ENCODE measurements at places on chromosomes 13 and 19.

DNA sequence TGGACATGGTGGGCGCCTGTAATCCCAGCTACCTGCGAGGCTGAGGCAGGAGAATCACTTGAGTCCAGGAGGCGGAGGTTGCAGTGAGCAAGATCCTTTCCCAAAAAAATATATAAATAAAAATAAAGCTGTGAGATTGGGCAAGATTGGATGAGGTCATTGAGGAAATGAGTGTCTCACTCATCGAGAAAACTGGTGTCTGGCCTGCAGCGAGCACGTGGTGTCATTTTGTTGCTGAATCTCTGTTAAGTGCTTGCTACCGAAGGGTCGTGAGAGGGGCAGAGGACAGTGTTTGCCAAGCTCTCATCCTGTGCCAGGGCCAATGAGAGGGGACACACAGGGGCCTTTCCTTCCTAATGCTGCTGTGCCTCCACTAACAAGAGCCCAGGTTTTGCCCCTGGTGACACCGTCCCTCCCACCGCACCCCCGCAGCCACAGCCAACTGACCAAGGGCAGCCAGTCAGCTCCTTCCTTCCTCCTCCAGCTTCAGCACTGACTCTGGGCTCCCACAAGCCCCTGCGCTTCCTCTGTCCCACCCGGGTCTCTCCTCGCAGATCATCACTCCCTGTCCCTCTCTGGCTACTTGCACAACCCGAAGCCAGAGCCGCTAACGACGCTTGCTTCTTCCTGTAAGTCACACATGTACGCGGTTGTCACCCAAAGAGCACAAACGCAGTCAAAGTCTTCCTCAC, 3.2 kb downstream of the POLD1 start:
- no peak for DNase-seq

- no peak for DNase-seq
Observed at GRCh38 chr13:63427170-63427569, 2011.5 kb upstream of the PCDH20 start.

DNA sequence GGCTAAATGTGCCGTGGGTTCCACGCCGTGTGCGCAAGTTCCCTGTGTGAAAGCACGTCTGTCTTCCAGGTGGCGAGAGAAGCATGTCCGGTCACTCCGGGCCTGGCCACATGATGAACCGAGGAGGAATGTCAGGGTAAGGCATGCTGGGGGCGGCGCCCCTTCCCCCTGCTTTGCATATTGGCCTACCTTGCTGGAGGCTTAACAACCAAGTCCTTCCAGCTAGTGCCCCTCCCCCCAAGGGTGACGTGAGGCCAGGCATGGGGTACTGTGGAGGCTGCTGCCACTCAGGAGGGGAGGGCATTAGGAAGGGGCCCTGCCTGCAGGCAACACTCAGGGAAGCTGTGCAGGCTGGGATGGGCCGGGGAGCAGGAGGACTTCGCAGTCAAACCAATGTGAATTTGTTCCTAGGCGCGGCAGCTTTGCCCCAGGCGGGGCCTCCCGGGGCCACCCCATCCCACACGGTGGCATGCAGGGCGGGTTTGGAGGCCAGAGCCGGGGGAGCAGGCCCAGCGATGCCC, 12.5 kb downstream of the MICOS13 start:
- no peak for DNase-seq

GRCh38 chr19:1945899-1946298, 4.9 kb downstream of the CSNK1G2 start:
- no peak for DNase-seq

DNA sequence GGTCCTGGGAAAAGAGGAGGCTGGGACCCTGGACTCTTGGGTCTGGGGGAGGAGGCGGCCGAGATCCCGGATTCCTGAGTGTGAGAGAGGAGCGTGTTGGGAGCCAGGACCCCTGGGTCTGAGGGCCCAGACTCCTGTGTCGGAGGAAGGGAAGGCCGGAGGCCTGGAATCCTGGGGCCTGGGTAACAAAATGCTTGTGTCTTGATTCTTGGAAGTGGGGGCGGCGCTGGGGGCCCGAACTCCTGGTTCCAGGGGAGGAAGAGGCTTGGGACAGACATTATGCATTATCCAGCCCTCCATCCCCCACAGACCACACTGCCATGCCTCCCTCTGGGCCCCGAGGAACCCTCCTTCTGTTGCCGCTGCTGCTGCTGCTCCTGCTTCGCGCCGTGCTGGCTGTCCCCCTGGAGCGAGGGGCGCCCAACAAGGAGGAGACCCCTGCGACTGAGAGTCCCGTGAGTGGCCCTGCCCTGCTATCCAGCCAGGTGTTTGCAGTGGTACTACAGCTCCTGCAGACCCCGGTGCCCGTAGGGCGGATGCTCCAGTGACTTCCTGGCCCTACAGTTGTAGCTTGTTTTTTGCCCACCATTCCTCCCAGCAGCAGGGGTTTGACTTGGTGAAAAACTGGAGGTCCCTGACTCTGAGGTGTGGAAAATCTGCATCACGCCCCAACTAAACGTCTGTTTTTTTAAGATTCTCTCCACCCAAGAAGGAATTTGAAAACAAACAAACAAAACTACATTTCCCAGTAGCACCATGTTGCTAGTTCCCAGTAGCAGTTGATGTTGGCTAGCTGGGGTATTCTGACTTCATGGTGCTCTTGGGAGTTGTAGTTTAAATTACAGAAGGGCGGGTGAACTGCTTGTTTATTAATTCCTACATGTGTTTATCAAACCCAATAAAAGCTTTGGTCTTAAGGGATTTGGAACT, 630 bp downstream of the NUCB1 start:
- DNase-seq = no peak

- no peak for DNase-seq
Observed at GRCh38 chr13:73656863-73657262, 477.3 kb downstream of the KLF12 start.

DNA sequence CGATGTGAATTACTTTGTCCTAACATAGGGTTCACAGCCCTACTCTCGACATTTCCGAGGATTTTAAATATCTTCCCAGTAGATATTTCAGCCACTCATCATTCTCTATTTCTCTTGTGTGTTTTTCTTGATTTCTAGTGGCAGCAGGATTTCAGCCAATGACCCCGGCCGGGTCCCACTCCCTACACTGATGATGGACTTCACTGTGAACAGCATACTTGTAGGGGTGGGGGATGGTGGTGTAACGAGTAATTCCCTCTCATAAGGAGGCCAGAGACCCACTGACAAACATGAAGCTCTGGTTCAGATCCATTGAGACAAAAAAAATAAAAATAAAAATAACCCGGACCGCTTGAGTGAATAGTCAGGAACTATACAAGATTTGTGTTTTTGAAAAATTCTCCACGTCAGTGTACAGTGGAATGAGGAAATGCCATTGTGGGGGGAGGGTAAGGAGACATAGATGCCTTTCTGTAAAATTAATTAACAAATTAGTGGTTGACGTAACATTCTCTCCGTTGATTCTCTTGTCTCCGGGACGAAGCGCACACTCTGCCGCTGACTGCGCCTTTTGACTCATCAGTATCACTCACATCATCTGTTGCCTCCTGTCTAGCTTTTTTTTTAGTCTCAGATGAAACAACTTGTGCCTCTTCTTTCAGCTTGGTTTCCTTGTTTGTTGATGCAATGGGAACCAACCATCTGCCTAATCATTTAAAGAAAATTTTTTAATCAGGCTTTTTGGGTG, 48.8 kb upstream of the IRS2 start:
- no peak for DNase-seq

DNA sequence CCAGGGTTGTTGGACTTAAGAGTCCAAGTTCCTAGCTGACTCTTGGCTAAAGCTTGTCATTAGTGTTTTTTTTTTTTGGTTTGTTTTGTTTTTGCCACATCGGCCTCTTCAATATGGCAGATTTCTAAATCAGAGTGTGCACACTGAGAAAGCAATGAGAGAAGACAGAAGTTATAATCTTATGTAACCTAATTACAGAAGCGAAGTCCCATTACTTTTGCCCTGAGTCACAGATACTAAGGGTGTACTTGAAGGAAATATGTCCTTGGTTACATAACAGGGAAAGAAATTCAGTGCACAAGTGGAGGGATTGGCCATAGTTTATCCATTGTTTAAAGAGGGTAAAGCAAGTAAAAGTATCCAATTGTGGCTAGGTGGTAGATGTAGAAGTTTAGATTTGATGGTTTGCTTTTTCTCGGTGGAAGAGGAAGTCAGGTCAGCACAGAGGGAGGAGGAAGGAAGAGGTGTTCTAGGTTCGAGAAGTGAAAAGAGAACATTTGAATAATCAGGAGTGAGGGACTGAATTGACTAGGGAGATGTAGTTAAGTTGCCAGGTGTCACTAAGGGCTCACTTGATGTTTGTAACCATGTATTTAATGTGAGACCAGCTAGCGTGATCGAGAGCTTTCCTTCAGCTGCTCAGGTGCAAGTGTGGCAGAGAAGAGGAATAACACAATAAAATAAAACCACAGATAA, 12.2 kb downstream of the GTF2F2 start:
- DNase-seq = no peak

- no peak for DNase-seq
Observed at GRCh38 chr13:83125791-83126190, 756.5 kb downstream of the SLITRK1 start.

DNA sequence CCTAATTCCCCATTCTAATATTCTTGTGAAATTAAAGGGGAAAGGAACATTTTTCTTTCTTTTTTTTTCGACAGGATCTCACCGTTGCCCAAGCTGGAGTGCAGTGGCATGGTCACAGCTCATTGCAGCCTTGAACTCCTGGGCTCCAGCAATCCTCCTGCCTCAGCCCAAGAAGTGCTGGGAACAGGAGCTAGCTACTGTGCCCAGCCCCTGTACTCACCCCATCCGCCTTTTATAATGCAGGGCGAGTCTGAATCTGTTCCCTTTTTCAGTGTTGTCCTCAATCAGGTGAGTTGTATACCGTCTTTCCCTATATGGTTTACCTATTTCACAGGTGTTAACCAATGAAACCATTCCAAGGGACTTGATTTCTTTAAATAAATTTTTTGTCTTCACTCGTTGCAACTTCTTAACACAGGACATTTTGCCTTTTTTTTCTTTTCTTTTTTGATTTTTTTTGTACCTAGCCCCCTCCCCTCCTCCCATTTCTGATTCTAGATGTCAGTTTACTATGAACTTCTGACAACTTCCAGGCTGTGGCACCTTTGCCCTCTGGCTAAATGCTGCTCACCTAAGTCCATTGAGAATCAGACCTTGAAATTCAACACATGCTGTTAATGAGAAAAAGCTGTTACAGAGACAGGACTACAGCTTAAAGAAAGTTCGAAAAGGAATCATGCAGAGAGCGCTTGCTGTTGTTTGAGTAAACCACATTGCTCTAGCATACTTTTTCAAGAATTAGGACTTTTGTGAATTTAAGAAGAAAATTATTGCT, 562.1 kb upstream of the KLF12 start:
- no peak for DNase-seq

GRCh38 chr13:23828866-23829265, 60.3 kb downstream of the MIPEP start:
- no peak for DNase-seq

DNA sequence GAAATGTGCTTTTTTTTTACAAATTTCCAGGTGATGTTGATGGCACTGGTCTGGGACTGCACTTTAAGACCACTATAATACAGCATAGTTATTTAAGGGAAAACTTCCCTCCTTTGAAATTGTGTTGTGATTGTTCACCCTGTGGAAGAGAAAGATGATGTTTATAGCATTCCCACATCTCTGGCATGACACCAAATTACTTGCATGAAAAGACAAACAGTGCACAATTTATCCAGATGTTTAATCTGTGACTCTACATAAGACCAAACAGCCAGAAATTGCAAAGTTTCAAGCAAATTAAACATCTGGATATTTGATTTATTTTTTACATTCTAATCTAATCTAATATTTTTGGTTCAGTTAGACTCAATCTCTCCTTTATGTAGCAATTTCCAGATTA, 51.6 kb downstream of the UFM1 start:
- DNase-seq = no peak

DNA sequence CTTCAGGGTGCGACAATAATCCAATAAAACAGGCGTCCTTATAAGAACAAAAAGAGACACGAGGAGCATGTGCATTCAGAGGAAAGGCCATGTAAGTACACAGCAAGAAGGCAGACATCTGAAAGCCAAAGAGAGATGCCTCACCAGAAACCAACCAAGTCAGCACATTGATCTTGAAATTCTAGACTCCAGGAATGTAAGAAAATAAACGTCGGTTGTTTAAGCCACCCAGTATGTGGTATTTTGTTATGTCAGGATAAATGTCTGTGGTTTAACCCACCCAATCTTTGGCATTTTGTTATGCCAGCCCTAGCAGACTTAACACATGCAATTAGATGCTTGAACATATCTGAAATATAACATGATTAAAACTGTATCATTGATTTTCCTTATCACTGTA, 452.0 kb downstream of the SLITRK6 start:
- DNase-seq = no peak

GRCh38 chr19:19348266-19348665, 27.6 kb downstream of the MAU2 start:
- DNase-seq = no peak

- DNase-seq = no peak
Observed at GRCh38 chr13:57063007-57063406, 77.7 kb upstream of the PRR20A start.

- no peak for DNase-seq
Observed at GRCh38 chr13:111965466-111966214, 101.3 kb upstream of the SOX1 start.

- no peak for DNase-seq
Observed at GRCh38 chr13:46404733-46405100, 17.7 kb upstream of the RUBCNL start.

DNA sequence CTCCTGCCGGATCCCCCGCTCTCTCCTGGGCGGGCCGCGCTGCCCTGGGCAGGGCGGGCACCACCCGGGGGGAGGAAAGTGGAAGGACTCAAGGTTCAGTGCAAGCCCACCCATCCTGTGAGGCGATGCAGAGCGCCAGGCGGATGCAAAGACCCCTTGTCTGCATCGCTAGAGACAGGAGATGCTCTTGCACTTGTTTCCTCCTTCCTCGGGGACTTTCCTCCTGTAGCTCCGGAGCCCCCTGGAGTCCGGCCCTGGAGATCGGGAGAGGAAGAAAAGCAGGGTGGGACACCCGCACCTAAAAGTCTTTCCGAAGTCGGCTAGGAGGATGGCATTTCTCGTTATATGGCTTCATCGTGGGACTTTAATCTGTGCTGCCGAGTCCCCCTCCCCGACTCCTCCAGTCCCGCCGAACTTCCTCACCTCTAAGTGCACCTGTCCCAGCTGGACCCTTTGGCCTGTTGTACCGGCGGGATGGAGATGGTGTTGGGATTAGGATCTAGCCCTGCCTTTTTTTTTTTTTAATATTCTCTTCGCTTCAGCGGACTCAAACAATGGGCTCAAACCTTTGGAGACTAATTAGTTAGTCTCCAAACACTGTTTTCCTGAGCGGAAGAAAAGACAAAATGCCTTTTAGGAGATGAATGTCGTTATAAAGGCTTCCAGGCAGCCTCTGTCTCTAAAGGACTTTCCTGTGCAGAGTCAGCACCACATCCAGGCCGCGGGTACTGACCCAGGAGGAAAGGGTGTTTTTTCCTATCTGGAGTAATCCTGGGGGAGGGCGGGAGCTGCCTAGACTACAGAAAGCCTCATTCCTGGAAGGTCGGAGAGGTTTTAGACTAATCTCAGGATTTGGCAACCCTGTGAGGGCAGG, 725 bp downstream of the FAM124A start:
- DNase-seq = no peak

All from NCI-H2029 (cell line).